Stimulated activated CD8-positive, alpha-beta memory T cell treated with anti-CD3 and anti-CD28 coated beads, Interleukin-15, amount 100 ng/mL, for 1 hour (primary cell): ENCODE measurements at places on chromosomes 1 and 21.

DNA sequence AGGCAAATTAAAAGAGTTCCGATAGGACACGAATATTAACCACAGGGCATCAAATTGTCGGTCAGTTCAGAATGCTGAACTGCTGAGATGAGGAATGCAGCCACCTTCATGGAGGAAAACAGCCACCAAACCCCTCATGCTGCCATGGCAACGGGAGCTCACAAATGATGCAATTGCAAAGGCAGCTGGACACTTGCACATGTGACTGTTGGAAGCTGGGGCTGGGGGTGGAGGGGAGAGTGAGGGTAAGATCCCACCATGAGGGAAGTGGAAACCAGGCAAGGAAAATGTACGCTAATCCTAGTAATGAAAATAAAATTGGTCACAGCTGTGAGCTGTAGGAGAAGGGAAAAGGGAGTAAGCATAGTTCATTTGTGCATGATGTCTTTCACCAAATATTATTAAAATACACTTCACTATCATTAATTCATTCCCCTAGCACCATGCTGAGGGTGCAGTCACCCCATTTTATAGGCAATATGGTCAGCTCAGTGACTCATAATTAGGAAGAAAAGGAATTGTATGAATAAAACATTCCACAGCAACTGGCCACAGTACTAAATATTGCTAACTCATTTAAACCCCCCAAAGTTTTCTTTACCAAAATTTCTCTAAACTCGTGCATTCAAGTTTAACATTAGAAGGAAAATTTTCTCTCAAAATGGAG lies 15.3 kb downstream of the BECN2 start:
- no peak for DNase-seq

DNA sequence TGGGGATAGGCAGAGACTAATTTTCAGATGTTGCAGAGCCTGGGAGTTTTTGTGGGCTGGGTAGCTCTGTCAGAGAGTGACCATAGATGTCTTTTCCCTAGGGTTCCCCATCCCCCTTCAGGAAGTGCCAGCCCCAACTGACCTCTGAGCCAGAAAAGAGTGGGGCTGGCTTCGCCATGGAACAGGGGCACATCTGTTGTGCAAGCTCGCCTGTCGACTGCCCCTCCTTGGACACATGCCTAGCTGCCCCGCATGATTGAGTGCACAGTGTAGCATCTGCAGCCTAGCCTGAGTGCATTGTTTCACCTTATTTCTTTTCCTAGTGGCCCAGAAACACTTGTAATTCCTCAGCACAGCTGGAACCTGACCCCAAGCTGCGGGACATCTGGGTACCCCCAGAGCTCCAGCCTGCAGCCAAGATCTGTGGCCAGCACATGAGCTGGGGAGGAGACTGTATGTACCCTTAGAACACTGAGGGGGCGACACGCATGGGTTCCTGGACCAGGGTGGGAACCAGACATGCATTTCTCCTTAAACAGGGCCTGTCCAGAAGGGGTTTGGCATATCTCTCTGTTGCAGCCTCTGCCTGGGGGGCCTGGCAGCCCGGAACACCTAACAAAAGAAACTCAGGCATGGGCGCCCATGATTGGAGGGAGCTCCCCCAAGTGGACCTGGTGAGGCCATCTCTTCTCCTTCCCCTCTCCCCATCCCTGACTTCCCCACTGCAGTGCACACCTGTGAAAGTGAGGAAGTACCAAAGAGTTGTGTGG lies 55.2 kb downstream of the SYT14 start:
- no peak for DNase-seq

DNA sequence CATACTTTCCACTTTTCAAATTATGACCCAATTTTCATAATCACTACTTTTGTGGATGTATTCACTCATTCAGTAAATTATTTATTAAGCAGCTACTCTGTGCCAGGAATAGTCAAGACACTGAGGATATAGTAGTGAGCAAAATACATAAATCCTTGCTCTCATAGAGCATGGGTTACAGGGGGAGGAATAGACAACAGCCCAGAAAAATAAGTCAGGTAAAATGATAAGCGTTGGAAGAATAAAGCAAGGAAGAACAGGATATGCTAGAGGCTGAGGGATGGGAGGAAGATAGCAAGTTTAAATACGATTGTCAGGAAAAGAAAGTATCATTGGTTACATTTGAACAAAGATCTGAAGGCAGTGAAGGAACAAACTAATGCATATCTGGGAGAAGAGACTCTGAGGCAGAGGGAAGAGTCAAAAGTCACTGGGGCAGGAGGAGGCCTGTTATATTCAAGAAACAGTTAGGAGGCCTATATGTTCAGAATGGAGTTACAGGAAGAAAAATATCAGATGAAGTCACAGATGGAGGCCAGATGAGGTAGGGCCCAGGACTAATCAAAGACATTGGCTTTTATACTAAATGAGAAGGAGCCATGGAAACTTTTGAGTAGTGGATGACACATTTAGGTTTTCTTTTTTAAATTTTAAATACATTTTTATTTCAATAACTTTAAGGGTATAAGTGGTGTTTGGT lies 42.9 kb downstream of the SEC22B start:
- no peak for DNase-seq

- DNase-seq: no peak
Observed at GRCh38 chr1:182835806-182836205, 3.3 kb upstream of the DHX9 start.
